ENCODE measurements at places on chromosomes 1 and 21.
A peak's percentile ranks its signal among the peaks of the same experiment; 100 is the strongest.

DNA sequence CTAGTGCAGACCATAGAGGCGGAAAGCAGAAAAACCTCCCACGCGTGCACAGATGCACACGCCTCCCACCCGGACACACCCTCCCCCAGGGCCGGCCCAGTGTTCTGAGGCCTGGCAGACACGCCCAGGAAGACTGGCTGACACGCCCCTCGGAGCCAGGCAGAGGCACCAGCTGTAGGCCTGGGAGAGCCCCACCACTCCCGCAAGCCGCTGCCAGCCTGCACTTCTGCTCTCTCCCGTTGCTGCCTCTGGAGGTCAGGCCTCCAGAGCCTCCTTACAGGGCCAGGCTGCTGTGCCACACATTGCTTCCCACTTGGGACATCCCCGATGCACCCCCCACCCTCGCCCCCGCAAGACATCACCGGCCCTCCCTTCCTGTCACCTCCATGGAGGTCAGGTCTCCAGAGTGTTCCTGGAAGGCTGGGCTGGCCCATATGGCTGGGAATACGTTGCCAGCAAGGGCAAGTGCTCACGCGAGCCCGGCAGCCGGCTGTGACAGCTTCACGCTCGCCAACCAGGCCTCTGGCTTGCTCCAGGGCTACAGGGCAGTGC lies 40.4 kb downstream of the CASZ1 start:
- peak; percentile 68 for DNase-seq

DNA sequence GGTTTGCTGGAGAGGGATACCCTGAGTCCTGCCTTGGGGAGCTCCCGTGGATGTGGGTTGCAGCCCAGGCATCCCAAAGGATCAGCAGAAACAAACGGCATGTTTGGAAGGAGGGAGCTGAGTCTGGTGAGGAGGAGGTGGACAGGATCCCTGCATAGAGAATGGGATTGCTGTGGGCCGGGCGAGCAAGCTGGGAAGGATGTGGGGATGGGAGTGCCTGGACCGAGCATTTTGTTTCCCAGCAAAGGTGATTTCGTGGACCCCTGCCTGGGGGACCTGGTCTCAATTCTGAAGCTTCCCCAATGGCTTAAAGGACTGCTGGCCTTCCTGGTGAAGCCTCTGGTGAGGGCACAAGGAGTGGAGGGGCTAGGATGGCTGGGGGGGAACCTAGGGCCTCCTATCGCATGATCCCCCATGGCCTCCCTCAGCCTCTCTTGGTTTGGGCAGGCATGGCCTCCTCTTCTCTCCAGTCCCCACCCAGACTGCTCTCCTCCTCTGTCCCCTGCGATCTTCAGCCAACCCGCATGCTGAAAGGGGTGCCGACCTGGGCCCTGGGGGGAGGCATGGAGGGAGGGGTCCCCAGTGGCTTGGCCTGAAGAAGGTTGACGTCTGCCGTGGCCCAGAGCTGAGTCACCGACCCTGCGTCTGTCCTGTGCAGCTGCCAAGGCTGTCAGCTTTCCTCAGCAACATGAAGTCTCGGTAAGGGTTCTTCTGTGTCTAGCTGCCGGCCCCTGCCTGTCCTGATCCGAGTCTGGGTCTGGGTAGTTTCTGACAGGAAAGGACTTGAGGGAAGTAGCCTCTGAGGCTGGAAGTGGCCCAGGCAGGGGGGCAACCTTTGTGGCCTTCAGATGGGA lies 16.3 kb downstream of the FAAH start:
- no peak for DNase-seq

DNA sequence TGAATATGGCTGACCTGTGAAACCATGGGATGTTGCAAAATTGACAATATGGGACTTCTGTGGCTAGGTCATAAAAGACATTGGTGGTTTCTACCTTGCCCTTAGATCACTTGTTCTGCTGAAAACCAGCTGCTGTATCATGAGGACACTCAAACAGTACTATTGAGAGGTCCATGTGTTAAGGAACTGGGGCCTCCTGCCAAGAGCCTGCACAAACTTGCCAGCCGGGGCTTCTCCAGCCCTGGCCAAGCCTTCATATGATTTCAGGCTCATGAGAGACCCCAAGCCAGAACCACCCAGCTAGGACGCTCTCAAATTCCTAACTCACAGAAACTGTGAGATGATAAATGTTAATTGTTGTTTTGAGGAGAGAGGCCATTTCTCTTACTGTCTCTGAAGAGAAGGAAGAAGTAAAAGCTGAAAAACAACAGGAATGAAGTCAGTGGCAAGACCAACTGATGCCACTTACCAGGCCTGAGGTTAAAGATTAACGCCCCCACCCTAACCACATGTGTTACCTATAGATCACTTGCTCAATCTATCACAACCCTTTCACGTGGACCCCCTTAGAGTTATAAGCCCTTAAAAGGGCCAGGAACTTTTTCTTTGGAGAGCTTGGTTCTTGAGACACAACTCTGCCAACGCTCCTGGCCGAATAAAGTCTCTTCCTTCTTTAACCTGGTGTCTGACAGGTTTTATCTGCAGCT lies 3.9 kb upstream of the PITHD1 start:
- DNase-seq = no peak

- no peak for DNase-seq
Measured at GRCh38 chr1:195569934-195570333, 1038.3 kb downstream of the KCNT2 start.

GRCh38 chr1:16178596-16179497 lies 23.0 kb upstream of the EPHA2 start:
- peak; percentile 77 for DNase-seq

GRCh38 chr21:31500071-31500470 lies 156.0 kb upstream of the TIAM1 start:
- DNase-seq = no peak

- no peak for DNase-seq
Measured at GRCh38 chr1:22449636-22450035, 2.0 kb upstream of the ZBTB40 start.

DNA sequence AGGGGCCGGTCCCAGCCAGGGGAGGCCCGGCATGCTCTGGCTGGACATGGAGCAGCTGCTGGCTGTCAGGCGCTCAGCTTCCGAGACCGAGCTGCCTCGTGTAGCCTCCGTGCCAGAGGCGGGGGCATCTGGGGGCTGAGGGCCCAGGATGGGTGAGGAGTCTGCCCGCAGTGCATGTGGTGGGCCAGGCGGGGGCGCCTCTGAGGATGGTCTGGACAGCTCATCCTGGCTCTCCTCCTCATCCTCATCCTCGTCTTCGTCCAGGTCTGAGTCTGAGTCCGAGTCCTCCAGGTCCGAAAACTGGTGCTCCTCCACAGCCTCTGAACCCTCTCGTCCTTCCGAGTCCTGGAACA lies 28.9 kb upstream of the EDN2 start:
- DNase-seq = no peak

DNA sequence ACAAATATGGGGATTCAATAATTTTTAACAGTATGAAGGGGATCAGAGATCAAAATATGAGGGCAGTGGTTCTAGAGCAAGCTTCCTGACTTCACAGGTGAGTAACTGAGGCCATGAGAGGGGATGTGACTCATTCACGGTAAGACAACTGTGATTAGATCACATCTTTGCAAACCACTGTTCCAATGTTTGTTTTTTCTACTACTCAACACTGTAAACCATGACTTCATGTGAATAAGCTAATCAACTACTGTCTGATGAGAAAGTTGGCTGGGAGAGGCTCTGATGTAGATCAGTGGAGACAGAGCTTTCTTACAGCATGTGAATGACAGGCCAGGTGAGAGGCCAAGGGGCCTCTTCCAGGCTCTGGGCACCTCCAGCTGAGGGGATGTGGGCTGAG lies 84.7 kb downstream of the BRINP2 start:
- DNase-seq = peak; percentile 39

DNA sequence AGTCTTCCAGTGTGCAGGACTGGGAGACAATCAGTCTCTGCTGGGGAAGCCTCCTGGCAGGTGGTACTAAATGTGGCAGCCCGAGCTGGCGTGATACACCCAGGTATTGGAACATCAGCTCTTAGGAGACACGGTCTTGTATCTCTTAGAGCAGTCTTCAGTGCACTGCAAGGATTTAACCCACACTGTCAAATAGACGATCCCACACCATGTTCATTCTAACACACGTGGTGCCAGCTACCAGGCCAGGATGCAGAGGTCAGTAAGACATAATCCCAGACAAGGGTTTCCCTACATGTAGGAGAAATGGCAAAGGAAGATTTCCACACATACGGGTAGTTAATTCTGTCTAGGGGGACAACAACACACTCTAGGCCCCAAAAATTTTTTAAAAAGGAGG lies 8.7 kb downstream of the TRIM11 start:
- DNase-seq = no peak

DNA sequence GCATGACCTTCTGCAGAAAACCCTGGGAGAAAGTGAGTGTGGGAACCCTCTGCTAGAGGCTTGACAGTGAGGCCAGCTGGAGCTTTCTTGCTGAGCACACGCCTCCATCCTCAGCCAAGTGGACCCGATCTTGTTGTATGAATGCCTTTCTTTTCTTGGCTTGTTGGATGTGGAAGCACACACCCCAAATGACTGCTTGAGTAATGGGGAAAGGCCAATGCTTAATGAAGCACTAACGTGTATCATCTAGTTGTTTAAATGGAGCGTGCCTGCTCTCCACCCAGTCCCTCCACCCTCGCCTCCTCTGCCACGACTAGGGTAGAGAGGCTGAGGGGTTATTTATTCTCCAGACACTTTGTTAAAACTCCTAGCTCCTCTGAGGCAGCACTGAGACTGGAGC lies 54.3 kb upstream of the IKBKE start:
- DNase-seq = no peak

DNA sequence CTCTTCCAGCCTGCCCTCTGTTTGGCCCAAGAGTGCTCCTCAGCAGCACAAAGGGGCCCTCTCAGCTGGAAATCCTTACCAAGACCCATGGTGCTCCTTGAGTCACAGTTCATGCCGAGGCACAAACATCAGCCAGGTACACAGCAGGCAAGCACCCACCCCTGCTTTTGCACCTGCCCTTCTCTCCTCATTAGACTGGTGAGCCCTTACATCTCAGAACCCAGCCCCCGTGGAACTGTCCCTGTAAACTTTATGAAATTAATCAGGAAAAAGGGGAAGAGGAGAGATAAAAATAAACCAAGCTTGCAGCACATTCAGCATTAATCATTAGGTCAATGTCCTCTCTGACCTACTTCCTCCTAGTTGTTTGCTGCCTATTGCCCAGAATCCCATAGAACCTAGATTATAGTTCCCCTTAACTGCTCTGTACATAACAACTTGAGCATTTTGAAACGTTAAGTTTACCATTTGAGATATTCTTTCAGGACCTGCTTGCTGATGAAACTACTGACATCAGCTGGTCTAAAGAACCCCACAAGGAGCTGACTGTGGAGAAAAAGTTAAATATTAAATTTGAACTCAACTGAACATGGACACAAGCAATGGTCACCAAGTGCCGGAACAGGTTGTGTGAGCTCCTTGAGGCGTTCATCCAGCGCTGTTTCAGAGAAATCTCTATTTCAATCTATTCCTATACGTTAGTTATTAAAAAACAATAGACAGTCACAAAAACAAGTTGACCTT lies 738.4 kb downstream of the MATN1 start:
- peak; percentile 46 for DNase-seq

- peak; percentile 32 for DNase-seq
Measured at GRCh38 chr1:180522213-180522515, 19.8 kb upstream of the ACBD6 start.

DNA sequence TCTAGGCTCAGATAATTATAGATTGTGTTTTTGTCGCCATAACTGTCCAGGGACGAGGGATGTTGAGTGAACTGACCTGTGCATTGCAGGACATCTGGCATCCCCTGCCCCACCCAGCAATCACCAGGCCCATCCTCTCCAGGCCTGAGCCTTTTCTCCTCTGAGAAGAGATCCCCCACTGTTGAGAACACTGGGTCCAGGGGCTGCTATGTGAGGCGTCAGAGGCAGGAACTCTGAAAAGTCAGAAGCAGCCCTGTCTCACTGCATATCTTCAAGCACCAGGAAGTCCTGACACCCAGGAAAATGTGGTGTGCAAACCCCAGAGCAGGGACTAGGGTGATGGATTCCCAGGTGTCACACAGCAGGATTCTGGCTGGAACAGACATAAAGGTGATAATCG lies 17.1 kb upstream of the ACBD3 start:
- DNase-seq = no peak

GRCh38 chr1:198162091-198162767 lies 5.4 kb downstream of the NEK7 start:
- DNase-seq = peak; percentile 81

GRCh38 chr1:85363521-85363920 lies 87.1 kb upstream of the BCL10 start:
- DNase-seq = no peak

DNA sequence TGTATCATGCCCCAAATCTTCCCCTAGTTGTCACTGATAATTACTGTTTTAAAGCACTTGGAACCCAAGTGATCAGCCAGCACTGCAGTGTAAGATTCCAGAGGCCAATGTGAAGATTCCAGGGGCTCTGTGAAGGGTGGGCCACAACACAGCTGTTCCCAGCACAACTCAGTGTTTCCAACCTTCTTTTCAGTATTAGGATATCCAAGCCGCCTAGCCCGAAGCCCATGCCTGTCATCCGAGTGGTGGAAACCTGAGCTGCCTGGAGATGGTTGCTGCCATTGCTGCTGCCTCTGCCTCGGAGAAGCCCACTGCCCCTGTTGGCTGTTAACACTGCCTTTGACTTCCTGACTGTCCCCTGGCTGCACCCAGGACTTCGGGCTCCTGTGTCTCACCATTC lies 30.4 kb upstream of the SNX27 start:
- no peak for DNase-seq

DNA sequence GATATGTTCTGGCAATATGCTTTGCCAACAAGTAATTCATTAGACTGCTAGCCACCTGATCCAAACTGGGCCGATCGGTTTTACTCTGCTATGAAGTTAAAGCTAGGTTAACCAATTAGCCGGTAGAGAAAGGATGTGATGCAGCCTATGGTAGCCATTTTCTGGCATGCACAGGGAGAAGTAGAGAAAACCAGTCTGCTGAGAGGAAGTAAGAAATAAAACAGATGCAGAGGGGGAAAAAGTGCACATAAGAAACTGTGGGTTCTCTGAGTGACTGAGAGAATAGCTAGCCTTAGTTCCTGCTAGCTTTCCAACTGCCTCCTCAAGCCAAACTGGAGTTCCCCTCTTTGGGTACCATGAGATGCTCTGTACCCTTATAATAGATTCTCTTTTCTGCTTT lies 52.8 kb downstream of the ARID4B start:
- no peak for DNase-seq

DNA sequence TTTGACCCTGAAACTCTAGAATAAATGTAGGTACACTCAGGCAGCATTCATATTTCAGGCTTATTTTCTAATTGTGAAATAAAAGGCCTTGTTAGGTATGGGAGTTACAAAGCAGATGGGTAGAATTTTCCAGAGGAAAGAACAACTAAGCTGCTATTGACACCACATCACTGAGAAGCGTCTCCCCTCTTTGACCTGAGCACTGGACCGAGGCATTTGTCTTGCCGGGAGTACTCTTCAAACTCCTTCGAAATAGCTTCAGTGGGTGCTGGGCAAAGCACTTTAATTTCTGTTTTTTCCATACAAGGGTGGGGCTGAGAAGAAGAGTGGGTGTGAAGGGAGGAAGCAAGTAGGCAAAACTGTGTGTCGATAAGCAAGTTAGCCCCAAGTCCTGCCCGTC lies 36.4 kb downstream of the ABCA4 start:
- no peak for DNase-seq
